ENCODE measurements at places on chromosomes 3 and 15.
A peak's percentile ranks its signal among the peaks of the same experiment; 100 is the strongest.

- peak; percentile 45 for DNase-seq
Observed at GRCh38 chr3:20039765-20040547, at the start of gene KAT2B. Gene KAT2B (plus strand): TSS chr3:20040446. CDS start chr3:20040478, 32 bp downstream.

- DNase-seq: peak; percentile 83
Observed at GRCh38 chr3:146326875-146327543, 76.1 kb upstream of the PLSCR4 start.

DNA sequence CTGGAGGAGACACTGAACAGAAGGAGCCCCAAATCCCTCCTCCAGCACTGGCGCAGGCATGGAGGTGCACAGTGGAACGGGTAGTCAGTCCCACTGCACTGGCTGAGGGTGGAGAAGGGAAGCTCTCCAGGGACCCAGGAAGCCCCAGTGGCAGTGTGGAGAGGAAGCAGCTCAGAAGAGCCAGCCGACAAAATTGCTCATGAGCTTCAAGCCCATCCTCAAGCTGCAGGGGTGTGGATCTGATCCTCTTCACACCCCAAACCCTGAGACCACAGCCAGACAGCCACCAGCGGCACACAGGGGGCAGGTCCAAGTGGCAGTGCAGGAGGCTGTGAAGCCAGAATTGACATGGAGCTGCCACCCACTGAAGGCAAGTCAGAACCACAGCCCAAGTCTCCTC lies 32.1 kb downstream of the CYFIP1 start:
- DNase-seq: no peak

DNA sequence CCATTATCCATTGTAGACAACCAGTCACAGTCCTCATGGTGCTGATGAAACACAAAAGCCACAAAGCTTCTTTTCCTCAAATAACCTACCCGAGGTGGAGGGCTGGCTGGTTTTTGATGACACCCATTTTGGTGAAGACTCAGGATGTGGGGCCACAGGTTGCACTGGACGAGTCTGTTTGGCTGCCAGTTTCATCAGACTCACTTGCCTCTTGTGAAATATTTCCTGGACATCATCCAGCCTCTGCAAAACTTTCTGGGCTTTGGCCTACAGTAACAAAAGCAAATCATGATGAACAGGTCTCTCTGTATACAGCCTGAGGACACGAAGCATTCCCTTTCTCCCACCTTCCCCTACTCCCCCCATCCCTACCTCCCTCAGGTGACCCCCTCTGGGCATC lies 42.2 kb downstream of the B3GNT5 start:
- DNase-seq: peak; percentile 98

- DNase-seq: no peak
Observed at GRCh38 chr3:157499342-157499963, 3.8 kb downstream of the VEPH1 start.

GRCh38 chr3:60076331-60076730 lies 1026.5 kb upstream of the CFAP20DC start:
- no peak for DNase-seq

- peak; percentile 49 for DNase-seq
Observed at GRCh38 chr15:96121086-96121920, 209.2 kb upstream of the NR2F2 start.

DNA sequence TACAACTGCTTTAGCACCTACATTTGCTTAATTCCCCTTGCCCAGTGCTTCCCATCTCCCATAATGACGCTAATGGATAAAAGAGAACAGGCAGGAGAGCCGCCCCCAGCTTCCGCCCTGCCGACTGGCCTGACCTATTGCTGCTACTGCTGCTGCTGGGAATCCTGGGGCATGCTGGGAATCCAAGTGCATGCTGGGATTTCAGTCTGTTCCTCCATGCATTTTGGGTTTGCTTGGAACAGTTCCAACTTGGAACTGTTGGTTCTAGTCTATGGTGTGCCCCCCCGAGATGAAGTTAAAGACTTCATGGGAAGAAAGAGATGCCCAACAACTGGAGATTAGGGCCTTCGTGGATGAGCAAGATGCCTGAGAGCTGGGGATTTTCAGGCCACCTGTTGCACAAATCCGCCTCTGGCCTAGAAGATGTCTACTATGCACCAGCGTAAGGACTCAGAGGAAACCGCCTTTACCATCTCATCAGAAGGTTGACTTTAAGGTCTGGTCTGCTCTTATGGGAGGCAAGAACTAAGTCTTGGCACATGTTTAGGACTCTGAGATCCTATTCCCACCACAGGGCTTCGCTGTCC lies 29.0 kb downstream of the HAPLN3 start:
- no peak for DNase-seq

All from fibroblast of mammary gland (primary cell).